ENCODE measurements at places on chromosomes 3 and 15. TPM values are rescaled to one million over a fixed set of nuclear protein-coding genes. Genes with fewer than 3 reads are reported as not detected.

- DNase-seq = no peak
Observed at GRCh38 chr15:65326117-65326526, 21.6 kb downstream of the RNU5B-1 start.

- DNase-seq = no peak
Observed at GRCh38 chr3:136909187-136909586, 47.2 kb downstream of the NCK1 start.

GRCh38 chr3:171059978-171060377 lies 33.5 kb upstream of the SLC2A2 start:
- no peak for DNase-seq

DNA sequence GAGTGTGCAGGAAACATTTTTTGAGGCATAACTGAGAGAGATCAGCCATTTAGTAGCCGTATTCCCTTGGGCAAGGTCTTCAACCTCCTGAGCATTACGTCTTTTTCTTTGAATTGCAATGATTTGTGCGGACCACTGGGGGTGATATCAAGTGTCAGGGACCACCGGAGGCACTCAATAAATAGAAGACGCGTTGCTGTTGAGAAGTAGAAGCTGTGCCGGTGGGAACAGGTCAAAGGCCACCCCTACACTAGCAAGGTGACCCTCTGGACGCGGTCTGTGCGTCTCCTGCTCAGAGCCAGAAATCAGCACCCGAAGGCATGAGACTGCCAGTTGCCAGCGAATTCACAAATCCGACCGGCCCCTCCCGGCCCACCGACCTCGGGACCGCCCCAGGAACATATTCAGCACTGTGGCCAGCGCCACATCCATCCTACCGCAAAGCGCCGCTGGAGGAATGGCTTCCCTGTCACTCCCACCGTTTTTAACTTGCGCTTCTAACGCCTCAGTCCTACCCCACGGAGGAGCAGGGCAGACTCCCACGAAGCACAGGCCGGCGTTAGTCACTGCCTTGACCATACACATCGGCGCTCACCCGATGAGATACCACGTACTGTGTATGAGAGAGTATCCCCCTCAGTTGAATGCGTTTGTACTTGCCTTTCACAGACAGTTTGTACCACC lies 1.4 kb upstream of the GHSR start:
- DNase-seq = no peak

- no peak for DNase-seq
Observed at GRCh38 chr3:171748064-171748924, 62.0 kb downstream of the PLD1 start.

Gene C3orf85
- total RNA-seq = not detected
